NCI-H1092 treated with DMSO at 0.1 percent for 48 hours (cell line): ENCODE measurements at places on chromosomes 12 and 14.

GRCh38 chr14:99250636-99251208, 21.3 kb downstream of the BCL11B start:
- no peak for DNase-seq

GRCh38 chr12:117212563-117213190, 22.4 kb upstream of the FBXO21 start:
- DNase-seq = peak; percentile 47

GRCh38 chr14:96811265-96811664, 14.1 kb downstream of the VRK1 start:
- DNase-seq = no peak

DNA sequence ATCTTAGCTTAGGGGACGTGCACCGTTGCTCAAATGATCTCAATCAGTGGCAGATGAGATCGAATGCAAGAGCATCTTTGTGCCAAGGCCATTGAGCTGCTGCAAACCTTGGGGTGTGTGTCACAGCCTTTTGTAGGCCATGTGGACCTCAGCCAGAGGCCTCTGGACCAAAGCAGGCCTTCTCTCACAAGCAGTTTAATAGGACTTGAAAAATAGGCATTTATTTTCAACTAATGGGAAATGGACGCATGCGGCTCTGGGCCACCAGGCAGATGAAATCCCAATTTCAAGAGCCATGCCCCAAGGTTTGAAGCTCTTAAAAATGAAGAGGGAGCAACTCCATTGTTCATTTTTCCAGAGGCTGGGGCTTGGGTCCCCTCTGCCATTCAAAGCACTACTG, 87.3 kb downstream of the TTC7B start:
- DNase-seq = no peak

- DNase-seq = no peak
Observed at GRCh38 chr12:57552835-57553313, 3.0 kb downstream of the KIF5A start.

GRCh38 chr14:89504602-89505313, 87.7 kb upstream of the FOXN3 start:
- DNase-seq = no peak

- no peak for DNase-seq
Observed at GRCh38 chr14:50045039-50045711, 71.2 kb downstream of the VCPKMT start.

- DNase-seq = no peak
Observed at GRCh38 chr14:74486164-74486563, 6.9 kb downstream of the NPC2 start.

DNA sequence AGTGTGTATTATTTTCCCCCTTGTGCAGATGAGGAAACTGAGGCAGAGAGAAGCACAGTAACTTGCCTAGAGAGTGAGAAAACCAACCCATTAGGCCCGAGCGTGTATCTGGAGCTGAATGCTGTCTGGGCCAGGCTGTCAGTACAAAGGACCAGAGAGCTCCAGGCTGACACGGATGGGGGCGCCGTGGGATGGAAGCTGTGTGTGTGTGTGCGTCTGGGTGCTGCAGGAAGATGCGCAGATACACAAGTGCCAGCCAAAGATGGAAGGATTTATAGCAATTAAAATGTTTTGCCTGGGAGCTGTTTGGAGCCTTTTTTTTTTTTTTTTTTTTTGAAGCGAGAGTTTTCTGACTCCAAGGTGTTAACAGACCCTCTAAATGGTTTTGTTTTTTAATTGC, 53.7 kb upstream of the GPATCH2L start:
- DNase-seq = no peak

DNA sequence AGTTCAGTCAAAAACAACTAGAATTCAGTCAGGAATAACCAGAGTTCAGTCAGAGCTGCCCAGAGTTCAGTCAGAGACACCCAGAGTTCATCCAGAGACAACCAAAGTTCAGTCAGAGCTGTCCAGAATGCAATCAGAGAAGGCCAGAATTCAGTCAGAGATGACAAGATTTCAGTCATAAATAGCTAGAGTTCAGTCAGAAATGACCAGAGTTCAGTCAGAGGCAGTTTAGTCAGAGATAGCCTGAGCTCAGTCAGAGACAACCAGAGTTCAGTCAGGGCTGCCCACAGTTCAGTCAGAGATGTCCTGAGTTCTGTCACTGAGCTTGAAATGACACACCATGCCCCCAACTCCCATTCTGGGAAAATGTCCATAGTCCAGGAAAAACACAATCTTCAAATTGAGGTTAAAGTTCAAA, 1102.8 kb downstream of the BCL11B start:
- no peak for DNase-seq
